ENCODE measurements at places on chromosomes 5 and 9.

GRCh38 chr9:117104716-117105495 lies 310.0 kb downstream of the ASTN2 start:
- no peak for DNase-seq

DNA sequence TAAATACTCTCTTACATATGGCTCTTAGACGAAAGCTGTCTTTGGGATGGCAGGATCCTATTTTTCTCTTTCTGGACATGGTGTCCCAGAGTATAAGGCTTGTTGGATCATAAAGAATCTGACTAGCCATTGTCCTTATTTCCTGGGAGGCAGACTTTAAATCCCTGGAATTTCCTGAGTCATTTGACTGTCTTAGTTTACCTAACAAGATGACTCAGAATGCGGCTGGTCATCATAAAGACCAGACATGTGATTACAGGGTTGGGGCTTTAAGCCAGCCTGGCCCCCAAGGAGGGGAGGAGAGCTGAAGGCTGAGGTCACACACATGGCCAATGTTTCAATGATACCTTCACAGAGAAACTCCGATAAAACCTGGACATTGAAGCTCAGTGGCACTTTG lies 37.2 kb downstream of the FAM240B start:
- no peak for DNase-seq

DNA sequence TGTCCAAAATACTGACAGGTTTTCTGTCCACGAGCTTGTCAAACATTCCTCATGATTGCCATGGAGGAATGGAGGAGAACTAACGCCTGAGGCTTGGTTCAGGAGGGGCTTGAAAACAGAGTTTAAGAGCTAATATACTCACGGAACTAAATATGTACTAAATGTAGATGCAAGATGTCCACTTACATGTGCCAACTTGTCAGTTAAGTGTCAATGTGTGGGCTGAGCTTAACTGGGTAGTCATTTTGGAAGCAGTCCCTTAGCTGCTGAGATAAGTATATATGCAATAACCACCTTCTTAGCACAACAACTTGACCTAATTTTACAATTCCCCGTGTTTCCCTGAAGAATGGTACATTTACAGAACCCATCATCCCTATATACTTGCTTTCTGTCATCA lies 176.0 kb downstream of the PTPRD start:
- DNase-seq = no peak

- no peak for DNase-seq
Observed at GRCh38 chr9:103978396-103978795, 115.7 kb upstream of the SMC2 start.

GRCh38 chr9:8845376-8845775 lies 1045.8 kb upstream of the DMAC1 start:
- no peak for DNase-seq

- DNase-seq = no peak
Observed at GRCh38 chr5:35659556-35659955, 41.9 kb downstream of the SPEF2 start.

DNA sequence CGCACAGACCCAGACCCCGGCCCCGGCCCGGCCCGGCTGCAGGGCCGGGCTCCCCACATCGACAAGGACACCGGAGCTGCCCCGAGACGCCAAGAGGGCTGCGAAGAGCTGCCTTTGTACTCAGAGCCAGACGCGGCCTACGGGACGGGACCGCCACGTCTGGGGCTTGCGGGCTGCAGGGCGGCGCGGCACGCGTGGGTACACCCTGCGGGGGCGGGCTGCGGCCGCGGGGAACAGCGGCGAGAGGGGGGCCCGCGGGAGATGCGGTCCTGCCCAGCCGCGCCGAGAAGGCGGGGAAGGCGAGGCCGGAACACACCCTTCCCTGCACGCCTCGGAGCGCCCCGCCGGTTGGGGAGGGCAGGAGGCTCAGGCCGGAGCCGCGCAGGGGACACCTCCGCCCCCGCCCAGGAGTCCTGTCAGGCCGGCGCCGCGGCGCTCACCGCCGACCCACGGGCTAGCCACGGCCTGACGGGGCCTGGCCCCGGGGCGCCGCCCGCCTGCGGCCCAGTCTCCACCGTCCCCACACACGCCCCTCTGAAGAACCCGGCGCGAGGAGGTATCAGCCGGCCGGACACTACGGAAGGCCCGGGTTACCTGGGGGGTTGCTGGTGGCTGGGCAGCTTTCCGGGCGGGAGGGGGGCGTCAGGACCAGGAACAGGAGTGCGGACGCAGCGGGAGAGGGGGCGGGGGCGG lies 478 bp downstream of the RAB14 start:
- peak; percentile 27 for DNase-seq

GRCh38 chr5:109833946-109834345 lies 144.2 kb downstream of the MAN2A1 start:
- no peak for DNase-seq

DNA sequence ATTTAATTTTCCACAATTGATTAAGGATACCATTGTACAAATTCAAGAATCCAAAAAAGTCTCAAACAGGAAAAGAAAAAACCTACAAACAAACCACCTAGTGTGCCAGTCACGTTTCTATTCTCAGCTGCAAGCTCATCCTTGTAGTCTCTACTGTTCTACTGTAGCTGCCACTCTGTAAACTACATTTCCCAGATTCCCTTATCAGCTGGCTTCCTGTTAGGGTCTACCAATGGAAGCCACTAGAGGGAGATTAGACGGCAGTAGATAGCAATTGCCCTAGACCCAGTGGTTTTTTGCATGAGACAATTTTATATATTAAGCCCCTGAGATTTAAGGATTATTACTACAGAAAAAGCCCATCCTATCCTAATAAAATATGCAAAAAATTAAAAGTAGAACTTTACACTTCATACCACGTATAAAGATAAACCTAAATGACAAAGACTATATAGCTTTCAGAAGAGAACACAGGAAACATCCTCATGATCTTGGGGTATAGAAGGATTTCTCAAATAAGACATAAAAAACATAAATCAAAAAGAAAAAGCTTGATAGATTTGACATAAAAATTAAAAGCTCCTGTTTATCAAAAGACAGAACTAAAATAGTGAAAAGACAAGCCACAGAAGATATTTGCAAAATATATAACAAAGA lies 37.4 kb downstream of the P4HA2 start:
- no peak for DNase-seq

GRCh38 chr5:59428391-59428790 lies 465.1 kb downstream of the PDE4D start:
- DNase-seq = no peak

GRCh38 chr5:73946919-73947602 lies 321.1 kb downstream of the ARHGEF28 start:
- DNase-seq = no peak

DNA sequence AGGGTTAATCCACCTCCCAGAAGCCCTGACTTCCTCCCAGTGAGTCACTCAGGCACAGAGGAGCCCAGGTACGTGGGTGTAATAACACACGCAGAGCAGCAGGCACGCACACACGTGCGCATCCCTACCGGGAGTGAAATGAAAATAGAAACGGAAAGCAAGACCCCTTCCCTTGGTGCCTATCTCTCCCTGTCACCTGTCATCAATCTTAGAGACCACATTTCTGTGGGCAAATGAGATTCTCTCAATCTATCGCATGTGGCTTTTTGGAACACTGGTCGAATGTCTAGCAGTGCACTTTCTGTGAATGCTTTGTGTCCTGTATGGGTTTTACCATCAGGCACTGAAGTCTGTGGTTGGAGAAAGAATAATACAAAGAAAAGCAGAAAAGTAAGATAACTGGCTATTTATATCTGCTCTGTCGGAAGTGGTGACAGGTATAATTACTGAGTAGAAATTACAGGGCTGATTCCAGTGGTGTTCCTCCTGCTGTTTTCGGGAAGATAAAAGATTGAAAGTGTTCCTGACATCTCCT lies 137.7 kb upstream of the GRIA1 start:
- DNase-seq = no peak

- no peak for DNase-seq
Observed at GRCh38 chr9:69502671-69503301, 169.4 kb downstream of the APBA1 start.

DNA sequence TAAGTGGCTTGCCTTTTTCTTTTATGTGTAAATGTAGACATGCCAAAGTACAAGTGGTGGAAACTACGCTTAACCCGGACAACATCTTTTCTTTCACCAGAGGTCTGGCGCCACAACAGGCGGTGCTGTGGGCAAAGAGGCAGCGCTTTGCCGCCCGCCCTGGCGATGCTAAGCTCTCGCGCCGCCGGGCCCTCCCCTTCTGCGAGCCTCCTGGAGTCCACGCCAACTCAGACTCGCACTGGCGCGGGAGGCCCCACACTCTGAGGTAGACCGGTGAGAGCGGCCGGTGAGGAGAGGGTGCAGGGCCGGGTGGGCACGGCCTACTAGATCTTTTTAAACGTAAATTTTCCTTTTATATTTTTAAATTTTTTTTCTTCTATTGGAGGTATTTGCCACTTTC lies 2253.1 kb upstream of the C9orf72 start:
- DNase-seq = no peak

GRCh38 chr9:120736881-120737280 lies 22.6 kb upstream of the MEGF9 start:
- DNase-seq = no peak

GRCh38 chr5:125451622-125452021 lies 705.2 kb upstream of the ZNF608 start:
- DNase-seq = no peak

- DNase-seq = no peak
Observed at GRCh38 chr5:76312783-76313182, 90.3 kb upstream of the IQGAP2 start.

DNA sequence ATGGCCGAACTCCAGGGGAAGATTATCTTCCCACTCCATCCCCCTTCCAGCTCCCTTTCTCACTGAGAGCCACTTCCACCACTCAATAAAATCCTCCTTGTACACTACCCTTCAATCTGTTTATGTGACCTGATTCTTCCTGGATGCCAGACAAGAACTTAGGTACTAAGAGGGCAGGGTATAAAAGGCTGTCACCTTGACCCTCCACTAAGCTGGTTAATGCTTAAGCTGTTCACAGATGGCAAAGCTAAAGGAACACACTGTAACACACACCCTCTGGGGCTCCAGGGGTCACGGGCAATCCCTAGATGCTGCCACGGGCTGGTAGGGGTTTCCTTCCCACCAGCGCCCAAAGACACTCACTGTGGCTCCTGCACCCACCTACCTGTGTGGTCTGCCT lies 58.6 kb upstream of the IL6ST start:
- DNase-seq = no peak

DNA sequence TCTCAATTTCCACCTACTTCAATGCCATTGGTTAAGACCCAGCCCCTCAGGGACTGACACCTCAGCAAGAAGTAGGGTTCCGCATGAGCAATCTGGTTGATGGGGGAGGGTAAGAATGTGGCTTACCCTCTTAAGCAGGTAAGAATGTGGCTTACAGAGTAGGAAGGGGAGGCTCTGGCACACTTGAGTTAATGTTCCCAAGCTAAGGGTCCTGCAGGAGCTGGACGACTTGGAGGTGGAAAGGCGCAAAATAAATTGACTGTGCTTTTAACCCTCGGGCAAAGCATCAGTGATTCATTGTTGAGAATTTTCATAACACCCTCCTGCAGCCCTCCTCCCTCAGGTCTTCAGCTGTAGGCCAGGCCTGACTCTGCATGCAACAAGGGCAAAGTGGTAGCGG lies 24.9 kb upstream of the ADRA1B start:
- no peak for DNase-seq

DNA sequence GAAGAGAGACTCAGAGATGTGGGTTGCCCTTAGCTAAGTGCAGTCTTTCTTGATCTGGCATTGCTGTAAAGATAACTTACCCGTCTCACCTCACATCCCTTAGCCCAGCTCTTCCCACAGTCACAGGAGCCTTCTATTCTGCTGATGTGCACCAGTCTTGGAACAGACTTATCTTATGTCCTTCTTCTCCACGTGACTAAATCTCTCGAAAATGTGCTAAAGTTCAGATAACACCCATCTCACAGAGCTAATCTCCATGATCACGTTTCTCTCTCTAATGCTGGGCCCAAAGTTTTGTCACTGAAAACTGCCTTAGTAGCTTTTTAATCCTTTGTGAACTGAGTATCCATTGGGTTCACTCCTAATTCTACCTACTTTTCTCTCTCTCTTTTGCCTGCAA lies 16.7 kb downstream of the SLC36A1 start:
- DNase-seq = no peak

DNA sequence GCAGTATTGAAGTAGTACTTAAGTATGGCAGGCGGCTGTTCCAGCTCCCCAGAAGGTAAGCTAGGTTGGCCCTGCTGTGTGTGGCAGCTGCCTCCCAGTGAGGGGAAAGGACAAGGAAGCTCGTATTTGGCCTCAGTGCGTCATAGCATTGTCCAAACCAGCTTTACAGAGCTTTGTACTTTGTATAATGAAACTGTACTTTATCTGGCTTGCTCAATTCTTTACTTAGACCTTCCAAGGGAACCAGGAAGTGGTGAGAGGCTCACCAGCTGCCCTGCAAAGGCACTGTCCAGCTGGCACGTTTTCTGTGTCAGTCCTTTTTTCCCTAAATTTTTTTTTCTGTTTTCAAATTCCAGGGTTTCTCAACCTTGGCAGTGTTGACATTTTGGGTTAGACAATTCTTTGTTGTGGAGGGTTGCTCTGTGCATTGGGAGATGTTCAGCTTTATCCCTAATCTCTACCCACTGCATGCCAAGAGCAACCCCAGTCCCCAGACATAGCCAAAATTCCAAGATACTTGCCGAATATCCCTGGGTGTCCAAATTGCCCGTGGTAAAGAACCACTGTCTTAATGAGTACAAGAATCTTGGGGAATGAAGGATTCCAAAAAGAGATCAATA lies 474.5 kb downstream of the LRRC70 start:
- no peak for DNase-seq

DNA sequence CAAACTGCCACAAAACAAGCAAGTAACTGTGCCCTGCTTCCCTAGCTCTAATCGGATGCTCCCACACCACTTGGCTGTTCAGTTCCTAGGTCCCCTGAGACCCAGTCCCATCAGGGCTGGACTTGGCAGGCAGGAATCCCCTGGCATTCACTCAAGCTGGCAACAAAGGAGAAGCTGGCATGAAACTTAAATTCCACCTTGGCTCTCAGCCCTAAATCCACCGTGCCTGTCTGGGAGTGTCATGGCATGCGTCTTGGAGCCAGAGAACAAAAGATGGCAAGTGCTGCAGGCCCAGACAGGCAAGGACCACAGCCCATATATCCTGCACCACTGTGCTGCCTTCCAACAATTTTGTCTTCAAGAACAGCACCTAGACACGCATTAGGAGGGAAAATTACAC lies 38.2 kb downstream of the ETF1 start:
- no peak for DNase-seq

- DNase-seq = no peak
Observed at GRCh38 chr9:107721705-107722245, 232.2 kb upstream of the KLF4 start.

Data from stimulated activated CD8-positive, alpha-beta memory T cell treated with anti-CD3 and anti-CD28 coated beads, Interleukin-4, amount 100 ng/mL, for 4 hours (primary cell).